Stimulated activated CD8-positive, alpha-beta memory T cell treated with anti-CD3 and anti-CD28 coated beads, Interleukin-4, amount 100 ng/mL, for 4 hours (primary cell): ENCODE measurements at places on chromosomes 3 and 15.

DNA sequence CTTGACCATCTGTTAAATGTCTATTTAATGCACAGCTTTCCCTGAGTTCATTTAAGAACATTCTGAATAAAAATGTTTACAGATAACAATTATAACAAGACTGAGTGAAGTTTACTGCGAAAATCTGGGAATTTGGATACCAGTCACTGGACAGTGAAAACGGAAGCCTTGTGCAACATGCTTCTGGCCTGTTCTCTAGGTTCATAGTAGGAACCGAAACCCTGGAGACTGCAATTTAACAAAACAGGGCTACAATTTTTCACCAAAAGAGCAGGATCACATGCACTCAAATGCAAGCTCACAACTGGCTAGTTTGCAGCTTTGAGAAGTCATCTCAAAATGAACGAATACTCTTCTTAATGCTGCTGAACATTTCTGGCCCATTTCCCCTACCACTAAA, 435.9 kb downstream of the NR2F2 start:
- DNase-seq = no peak

- no peak for DNase-seq
Measured at GRCh38 chr15:67859331-67859946, 19.6 kb upstream of the RNU6-1 start.

DNA sequence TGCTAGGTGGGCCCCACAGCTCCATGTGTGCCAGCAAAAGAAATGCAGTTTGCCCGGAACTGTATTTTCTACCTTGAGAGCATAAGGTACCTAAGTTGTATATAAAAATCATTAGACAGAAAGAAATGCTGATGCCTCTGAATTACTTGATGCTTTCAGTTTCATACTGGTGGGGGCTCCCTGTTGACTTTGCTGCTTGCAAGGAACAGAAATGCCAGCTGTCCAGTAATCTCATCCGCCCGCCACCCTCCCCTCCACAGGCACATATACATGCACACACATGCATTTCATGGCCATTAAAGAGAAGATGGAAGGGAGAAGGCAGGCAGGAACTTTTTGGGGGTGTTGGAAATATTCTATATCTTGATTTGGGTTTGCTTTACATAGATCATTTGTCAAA, 38.4 kb downstream of the LIMD1 start:
- no peak for DNase-seq

GRCh38 chr3:111819927-111820326, 39.1 kb upstream of the PHLDB2 start:
- DNase-seq = no peak

GRCh38 chr3:134473868-134474546, 11.8 kb downstream of the ANAPC13 start:
- peak; percentile 25 for DNase-seq

DNA sequence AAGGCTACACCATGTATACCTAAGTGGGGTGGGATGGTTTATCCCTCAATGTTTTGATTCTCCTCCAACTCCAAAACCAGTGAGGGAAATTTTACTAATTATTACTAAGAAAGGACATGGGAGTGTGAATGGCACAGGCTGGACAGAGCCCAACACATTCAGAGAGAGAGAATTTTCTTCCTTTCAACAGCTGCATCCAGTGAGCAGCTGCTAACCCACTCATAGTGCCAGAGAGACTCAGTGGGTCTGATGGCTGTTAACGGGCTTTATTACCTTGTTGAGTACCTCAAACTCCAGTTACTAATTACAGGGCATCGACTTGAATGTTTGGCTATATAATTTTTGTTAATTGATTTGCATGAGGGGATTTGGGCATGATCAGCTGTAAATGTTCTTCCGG, 75.8 kb downstream of the RORA start:
- DNase-seq = no peak

DNA sequence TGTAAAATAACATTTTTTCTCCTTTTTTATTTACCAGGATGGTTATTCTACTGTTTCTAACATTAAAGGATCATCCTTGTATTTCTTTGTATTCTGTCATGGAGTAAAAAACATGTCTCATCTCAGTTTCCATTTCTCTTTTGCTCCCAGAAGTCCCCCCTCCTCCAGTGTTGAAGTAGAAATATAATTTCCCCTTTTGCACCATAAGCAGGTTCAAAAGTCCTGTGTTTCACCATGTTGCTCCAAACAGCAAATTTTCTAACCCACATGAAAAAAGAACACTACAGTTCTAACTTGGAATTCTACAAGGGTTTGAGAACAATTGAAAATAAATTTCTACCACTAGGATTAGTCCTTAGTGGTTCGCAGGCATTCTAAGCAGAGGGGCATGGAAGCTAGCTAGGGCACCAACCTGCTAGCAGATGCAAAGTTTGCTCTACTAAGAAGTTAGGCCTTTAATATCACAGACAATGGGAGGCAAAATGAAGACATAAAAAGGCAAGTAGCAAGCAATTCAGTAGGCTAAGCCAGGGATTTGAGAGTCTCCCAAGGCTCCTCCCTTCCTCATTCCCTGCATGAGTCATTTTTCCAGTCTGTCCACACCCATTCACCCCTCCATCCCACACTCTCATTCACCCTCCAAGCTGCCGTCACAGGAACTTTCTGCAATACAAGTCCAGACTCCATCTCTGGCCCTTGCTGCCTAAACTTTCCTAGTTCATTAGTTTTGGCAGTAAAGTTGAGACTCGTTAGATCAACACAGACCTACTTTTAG, 2.3 kb upstream of the MBNL1 start:
- no peak for DNase-seq

- DNase-seq = no peak
Measured at GRCh38 chr15:57144448-57144847, 226.0 kb downstream of the TCF12 start.

GRCh38 chr3:111906656-111907055, 47.6 kb downstream of the PHLDB2 start:
- no peak for DNase-seq

- no peak for DNase-seq
Measured at GRCh38 chr3:66478960-66479359, 21.9 kb downstream of the LRIG1 start.
